A172 (cell line): ENCODE measurements at places on chromosomes 3 and 15.

GRCh38 chr3:172379372-172379771 lies 68.9 kb downstream of the GHSR start:
- DNase-seq: no peak

DNA sequence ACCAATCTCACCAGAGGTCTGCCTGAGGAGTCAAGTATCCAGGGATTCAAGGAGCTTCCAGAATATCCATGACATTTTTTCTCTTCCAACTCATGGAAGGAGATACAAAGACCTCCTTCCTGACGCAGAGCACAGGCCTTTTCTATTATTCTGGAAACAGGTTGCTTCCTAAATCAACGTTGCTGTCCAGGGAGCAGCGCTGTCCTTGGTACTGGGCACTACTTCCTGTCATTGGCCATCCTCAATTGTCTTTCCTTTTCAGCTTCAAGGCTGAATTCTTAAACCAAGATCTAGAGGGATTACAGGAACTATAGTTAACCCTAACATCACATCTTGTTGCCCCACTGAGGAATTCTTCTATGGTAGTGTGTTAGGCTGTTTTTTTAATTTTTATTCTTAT lies 50.4 kb upstream of the TBC1D21 start:
- peak; percentile 37 for DNase-seq

DNA sequence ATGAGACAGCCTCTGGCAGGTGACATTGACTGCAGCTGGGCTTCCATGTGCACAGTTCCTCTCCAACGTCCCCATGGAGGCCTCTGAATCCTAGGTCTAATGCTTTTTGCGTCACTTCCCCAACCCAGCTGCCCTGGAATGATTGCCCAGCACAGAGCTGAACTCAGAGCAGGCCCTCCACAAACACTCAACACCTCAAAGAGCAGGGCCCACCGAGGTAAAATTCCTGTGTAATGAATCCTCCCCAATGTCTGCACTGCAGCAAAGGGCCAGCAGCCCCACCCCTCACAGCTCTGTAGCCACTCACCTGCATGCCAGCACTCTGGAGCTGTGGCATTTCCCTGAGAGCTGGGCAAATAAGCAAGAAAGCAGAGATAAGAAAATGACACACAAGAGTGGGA lies 42.6 kb upstream of the DUSP7 start:
- peak; percentile 66 for DNase-seq

DNA sequence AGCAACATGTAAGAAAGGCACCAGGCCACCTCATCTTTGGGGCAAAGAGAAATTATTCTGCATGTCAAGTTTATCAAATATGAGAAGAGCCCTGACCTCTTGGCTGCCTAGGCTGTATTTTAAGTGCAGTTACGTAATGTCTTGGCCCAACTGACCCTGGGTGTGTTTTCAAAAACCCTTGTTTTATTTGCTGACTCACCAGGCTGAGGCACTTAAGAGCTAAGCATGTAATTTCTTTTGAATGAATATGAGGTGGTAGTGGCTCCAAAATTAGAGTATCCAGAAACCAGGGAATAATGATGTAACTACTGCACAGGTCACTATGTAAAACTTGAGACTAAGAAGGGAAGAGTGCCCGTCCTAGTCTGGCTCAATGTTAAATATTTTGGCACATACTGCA lies 24.3 kb downstream of the PGPEP1L start:
- DNase-seq: peak; percentile 73

DNA sequence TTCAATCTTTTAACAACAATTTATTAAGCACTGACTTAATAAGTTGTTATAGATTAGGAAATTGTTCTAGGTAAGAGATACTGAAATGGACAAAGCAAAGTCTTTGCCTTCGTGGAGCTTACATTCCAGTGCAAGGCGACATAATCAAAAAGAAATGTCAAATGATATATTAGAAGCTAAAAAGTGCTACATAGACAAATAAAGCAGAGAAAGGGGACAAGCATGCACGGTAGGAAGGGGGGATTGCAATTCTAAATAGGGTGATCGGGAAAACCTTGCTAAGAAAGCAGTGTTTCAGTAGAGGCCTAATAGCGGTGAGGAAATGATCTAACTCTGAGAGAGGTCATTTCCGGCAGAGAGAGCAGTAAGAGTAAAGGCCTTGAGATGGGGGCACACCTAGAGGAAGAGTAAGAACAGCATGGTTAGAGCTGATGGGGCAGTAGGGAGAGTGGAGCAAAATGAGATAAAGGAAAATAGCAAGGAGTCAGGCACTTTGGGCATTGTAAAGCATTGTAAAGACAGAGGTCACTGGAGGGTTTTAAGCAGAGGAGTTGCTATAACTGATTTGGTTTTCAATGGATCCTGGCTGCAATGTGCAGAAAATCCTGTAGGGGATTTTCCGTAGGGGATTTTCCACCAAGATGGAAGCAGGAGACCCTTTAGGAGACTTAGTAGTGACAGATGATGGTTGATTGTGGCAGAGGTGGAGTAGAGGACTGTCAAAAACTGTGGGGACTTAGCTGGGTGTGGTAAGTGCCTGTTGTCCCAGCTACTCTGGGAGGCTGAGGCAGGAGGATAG lies 71.7 kb upstream of the CFAP20DC start:
- no peak for DNase-seq

GRCh38 chr3:48797626-48798025 lies 50.0 kb downstream of the PRKAR2A start:
- DNase-seq: no peak
